ENCODE measurements at places on chromosomes 1 and 21.
A peak's percentile ranks its signal among the peaks of the same experiment; 100 is the strongest.

- no peak for DNase-seq
Observed at GRCh38 chr1:94183197-94183815, 54.1 kb downstream of the ARHGAP29 start.

GRCh38 chr1:189962181-189962580 lies 515.5 kb downstream of the BRINP3 start:
- no peak for DNase-seq

DNA sequence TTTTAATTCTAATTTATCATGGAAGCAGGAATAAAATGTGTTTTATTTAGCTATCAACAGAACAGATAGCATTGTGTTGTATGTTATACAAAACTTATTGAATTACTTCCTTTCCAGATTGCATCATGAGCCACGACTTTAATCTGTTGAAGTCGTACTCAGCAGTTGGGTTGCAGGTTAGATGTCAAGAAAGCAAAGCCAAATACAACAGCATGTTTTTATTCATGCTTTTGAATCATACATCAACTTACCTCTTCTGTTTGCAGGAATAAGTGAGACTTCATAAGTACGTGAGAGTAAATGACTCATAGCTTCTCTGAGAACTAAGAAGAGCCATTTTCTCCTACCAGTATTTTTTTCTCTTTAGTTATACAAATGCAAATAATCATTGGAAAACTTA lies 110.8 kb upstream of the ADGRL4 start:
- DNase-seq, result no peak

DNA sequence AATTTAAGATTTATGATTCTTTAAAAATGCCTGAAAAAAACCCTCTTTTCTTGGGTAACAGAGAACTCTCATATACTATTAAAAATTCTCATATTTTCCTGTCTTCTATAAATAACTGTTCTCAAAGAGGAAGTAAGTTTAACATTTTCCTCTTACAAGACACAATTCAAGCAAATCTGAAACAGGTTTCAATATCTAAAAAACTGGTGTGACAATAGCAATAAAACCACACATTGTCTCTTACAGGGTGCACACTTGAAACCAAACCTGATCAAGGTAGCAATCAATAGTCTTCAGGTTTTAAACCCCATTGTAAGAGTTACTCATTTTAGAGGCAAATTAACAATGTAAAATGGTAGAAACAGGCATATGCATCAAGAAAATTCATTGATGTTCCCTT lies 28.0 kb downstream of the FUBP1 start:
- DNase-seq, result no peak

GRCh38 chr21:34822942-34823341 lies 154.1 kb downstream of the CLIC6 start:
- no peak for DNase-seq

DNA sequence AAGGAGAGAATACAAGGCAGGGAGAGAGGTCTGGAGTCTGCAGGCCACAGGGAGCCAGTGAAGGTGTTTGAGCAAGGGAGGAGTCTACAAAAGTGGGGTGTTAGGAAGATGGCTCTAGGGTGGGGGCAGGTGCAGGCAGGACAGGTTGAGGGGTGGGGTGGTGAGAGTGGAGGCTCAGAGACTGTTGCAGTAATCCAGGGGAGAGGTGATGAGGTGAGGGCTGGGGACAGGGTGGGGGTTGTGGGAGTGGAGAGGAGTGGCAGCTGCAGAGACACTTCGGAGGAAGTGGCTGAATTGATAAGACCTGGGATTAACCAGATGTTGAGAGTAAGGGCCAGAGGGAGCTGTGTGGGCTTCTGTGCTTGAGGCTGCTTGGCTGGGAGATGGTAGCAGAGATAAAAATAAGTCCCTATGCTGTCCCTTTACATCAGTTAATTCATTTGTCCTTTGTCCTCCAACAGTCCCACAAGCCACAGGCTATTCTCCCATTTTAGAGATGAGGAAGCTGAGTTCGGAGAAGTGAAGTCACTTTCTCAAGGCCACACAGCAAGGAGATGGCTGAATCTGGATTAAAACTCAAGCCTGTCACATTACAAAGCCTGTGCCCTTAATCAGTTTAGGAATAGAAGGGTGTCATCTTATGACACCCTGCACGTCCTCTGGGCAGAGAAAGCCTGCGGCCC lies 54.8 kb upstream of the SYNC start:
- DNase-seq, result no peak

GRCh38 chr1:185813401-185813979 lies 79.3 kb downstream of the HMCN1 start:
- DNase-seq, result peak; percentile 65

GRCh38 chr1:207316141-207316540 lies 5.3 kb upstream of the CD55 start:
- DNase-seq, result no peak

- DNase-seq, result no peak
Observed at GRCh38 chr1:92029241-92029922, 403 bp upstream of the EPHX4 start.

All from NAMALWA (cell line).